ENCODE measurements at places on chromosomes 4 and X.

DNA sequence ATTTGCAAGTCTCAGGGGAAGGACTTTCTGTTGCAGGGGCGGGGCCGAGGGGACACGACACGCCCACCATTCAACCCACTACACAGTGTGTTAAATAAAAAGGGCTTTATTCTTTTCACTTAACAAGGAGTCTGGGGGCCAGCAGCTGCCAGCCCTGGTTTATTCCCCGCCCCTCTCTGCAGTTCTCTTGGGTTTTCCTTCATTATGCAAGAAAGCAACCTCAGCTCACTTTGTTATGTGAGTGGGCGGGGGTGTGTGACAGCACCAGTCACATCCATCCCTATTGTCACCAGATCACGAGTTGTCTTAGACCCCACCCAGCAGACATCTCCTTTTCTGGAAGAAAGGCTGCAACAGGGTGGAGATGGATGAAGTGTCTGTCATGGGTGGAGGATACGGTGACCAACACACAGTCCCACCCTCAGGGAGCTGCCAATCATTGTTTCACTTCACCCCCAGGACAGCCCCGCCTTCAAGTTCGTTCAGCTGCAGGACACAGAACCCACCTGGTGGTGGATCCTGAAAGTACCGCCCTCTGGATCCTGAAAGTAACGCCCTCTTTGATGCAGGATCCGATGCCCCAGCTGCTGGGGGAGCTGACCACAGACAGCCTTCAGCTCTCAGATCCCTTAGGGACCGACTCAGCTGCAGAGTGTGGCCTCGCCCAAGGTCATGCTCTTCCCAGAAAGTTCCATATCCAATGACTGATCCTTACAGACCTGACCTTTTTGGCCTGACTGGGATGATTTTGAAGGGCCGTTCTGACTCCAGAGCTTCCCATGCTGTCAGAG lies 79.6 kb downstream of the SMIM20 start:
- DNase-seq: peak; percentile 23

- DNase-seq: peak; percentile 9
Observed at GRCh38 chr4:65669111-65670019, 924 bp downstream of the EPHA5 start.

- DNase-seq: no peak
Observed at GRCh38 chrX:154542723-154543424, 3.8 kb downstream of the G6PD start.

GRCh38 chr4:148716431-148717052 lies 274.3 kb upstream of the NR3C2 start:
- no peak for DNase-seq

- no peak for DNase-seq
Observed at GRCh38 chr4:75306506-75306905, 207.7 kb downstream of the RCHY1 start.

DNA sequence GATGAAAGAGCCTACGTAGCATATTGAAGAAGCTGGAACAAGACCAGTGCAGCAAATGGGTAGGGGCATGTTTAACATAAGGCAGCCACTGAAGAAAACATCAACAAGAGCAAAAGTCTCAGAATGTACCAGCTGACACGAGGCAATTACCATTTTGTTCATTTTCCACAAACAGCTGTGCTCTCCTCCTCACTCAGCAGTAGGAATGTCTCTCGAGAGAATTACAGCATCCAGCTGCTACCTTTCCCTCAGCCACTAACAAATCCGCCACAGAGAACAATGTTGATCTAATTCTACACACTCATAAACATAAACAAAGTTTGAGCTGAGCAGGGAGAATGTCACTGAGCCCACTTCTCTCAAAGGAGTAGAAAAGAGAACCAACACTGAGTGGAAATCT lies 68.0 kb downstream of the OPHN1 start:
- no peak for DNase-seq

DNA sequence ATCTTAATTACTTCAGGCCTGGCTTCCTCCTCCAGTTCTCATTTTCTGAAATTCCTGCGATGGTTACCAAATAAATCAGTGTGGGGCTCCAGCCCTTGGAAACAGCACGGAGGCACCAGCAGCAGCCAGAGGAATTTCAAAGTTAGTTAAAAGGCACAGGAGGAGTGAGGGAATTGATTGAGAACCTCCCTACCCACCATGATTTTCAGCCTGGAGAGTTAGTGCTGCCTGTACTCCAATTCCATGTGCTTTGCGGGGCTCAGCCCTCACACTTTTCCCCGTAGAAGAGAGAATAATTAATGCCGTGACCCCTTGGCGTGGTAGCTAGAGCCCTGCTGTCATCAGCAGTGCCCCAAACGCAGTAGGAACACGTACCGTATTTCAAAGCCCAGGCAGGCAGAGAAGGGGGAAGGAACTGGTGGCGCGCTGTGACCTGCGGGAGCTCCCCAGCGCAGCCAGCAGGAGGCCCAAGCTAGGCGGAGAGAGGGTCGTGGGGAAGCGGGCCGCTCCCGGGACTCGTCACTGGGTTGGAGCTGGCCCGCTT lies 84.0 kb upstream of the IGFBP7 start:
- no peak for DNase-seq

GRCh38 chrX:73916931-73917667 lies 354.1 kb downstream of the CHIC1 start:
- DNase-seq: peak; percentile 90

DNA sequence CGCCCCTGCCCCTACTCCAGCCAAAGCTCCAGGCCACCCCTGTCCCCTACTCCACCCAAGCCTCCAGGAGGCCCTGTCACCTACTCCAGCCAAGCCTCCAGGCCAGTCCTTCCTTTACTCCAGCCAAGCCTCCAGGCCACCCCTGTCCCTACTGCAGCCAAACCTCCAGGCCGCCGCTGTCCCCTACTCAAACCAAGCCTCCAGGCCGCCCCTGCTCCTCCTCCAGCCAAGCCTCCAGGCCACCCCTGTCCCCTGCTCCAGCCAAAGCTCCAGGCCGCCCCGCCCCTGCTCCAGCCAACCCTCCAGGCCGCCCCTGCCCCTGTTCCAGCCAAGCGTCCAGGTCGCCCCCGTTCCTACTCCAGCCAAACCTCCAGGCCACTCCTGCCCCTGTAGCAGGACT lies 5.1 kb upstream of the ASMT start:
- no peak for DNase-seq

DNA sequence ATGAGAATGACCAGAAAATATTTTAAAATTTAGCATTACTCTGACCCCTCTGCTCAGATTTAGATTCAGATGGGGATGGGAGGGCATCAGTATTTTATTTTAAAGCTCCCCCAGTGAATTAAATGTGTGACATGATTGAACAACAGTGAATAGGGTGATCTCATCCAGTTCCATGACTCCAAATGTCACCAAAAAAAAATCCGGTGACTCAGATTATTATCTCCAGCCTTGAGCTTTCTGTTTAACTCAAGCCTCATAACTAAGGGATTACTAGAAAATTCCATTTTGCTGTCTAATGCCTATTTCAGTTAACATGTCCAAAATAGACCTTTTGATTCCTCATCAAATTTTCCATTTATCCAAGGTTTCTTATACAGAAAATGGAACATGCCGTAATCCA lies 121.8 kb upstream of the TMEM47 start:
- DNase-seq: peak; percentile 75

Measured in fibroblast of skin of abdomen (primary cell).